ENCODE measurements at places on chromosomes 16 and 17.

GRCh38 chr17:55601874-55602364 is 90.7 kb upstream of the SMIM36 start:
- peak; percentile 57 for DNase-seq

DNA sequence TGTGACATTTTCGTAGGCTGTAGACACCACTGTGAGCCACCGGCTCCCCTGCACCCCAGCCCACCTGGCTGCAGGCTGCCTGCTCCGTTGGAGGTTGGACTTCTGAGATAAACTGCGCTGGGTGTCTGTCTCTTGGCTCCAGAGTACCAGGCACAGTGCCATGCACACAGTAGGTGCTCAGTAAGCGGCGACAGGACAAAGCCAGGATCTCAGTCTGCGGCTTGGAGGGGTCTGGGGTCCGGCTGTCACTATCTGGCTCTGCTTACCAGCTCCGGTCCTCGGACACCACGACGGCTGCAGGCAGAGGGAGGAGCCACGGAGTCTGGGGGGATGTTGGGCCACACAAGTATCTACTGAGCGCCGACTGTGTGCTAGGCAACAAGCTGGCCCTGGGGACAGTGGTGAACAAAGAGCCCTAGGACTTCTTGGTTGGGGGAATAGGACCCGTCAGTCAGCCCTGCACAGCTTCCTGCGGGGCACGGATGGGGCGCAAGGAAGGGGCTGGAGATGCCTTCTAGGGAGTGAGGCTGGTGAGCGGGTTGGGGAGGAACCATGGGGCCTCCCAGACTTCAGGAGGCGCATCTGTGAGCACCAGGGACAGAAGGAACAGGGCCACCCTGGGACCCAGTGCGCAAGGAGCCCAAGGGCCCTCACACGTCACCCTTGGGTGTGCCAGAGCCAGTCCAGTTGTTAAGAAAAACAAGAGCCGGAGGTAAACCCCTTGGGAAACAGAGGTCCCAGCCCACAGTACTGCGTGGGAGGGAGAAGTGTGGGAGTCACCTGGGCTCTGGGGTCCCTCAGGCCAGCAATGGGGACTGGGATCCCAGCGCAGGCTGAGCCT is 17.3 kb downstream of the JPH3 start:
- no peak for DNase-seq

GRCh38 chr17:497241-498034 is 144.8 kb upstream of the RPH3AL start:
- DNase-seq, result no peak

DNA sequence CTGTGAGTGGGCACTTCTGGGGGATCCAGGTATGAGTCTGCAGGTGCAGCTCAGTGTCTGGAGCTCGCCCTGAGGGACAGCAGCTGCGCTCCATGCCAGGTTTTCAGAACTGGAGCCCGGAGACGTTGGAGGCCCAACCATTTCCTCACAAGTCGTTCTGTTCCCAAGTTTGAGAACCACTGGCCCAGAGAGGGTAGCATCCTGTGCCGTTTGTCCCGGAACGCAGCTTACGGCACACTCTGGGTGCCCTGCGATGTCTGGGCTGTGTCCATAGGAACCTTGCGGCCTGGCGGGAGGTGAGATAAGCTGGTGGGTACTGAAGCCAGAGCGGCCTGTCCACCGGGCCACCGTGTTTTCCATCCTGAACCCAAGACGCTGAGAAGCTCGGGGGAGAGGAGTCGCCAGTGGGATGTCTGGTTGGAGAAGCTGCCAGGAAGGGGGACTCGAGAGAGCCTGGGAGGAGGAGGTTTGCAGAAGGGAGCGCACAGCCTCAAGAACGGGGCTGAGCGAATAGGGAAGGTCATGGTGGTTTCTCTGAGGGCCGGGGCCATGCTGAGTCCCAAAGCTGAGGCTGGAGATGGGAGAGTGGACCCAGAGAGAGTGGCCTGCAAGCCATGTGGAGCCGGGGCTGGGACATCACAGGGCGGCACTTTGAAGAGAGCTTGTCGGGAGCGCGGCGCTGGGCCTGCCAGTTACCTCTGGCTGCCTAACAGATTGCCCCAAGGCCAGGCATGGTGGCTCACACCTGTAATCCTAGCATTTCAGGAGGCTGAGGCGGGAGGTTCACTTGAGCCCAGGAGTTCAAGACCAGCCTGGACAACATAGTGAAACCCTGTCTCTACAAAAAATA is 211.0 kb upstream of the GSE1 start:
- DNase-seq, result no peak

- DNase-seq, result peak; percentile 56
These were observed 21.1 kb downstream of the NPTX1 start for GRCh38 chr17:80455336-80455710.

DNA sequence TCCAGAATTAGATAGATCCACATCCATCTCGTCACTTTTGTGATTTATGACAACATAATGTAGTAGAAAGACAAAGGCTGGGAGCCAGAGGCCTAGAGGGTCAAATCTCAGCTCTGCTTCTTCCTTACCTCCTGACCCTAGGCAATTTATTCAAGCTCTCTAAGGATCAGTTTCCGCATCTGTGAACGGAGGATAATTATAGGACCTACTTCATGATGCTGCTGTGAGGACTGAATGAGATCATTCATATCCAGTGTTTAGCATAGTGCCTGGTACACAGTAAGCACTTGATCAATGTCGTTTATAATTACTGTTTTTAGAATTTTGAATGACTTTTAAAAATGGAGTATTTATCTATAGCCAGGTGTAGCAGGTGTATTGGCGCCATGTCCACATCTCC is 128.4 kb downstream of the SHISA9 start:
- DNase-seq, result no peak

GRCh38 chr17:16329519-16330271 is 23.6 kb downstream of the CENPV start:
- DNase-seq, result peak; percentile 80

DNA sequence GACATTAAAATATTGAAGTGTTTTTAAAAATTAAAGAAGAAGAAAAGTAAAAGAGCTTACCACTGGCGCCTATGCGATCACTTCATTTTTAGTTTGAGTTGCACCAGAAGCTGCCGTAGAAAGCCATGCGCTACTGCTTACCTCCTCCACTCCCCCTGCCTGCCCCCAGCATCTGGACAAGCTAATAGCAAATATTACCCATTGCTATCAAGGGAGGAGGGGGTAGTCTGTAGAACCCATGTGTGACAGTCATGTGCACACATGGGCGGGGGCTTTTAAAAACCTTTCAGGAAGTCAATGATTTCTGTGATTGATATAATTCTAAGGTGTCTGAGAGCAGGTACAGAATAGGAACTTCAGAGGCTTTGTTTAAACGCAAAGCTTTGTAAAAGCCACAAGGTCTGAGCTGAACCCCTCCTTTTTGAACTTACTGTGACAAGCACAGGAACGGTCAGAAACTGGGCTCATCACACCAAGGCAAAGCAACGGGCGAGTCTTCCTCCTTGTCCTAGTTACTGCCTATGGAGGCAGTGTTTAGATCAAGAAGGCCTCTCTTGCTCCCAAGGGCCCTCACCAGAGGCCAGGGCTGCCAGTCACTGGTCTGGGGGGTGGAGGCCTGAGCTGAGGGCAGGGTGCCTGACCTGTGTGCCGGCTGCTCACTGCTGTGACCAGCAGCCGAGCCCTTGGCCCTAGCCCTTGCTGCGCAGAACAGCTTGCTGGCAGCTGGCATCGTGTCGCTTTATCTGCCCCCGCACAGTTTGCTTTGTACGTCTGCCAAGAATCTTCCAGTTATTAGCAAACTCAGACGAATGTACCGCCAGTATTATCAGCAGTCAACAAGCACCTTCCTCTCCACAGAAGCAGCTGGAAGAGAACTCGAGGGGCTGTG is 15.0 kb downstream of the GINS2 start:
- peak; percentile 56 for DNase-seq

DNA sequence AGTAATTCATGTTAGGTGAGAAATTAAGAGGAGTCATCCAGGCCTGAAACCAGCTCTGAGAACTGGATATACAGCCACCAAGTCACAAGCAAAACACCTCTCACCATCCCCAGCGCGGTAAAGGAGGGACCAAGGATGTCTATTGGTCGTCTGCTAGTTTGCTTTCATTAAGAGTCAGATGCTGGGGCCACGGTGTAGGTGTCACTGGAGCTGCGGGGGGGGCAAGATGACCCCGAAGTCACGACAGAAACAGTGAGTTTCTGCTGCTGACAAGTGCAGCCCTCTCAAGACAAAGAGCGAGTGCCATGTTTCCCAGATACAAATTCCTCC is 790 bp downstream of the NCBP3 start:
- DNase-seq, result no peak

DNA sequence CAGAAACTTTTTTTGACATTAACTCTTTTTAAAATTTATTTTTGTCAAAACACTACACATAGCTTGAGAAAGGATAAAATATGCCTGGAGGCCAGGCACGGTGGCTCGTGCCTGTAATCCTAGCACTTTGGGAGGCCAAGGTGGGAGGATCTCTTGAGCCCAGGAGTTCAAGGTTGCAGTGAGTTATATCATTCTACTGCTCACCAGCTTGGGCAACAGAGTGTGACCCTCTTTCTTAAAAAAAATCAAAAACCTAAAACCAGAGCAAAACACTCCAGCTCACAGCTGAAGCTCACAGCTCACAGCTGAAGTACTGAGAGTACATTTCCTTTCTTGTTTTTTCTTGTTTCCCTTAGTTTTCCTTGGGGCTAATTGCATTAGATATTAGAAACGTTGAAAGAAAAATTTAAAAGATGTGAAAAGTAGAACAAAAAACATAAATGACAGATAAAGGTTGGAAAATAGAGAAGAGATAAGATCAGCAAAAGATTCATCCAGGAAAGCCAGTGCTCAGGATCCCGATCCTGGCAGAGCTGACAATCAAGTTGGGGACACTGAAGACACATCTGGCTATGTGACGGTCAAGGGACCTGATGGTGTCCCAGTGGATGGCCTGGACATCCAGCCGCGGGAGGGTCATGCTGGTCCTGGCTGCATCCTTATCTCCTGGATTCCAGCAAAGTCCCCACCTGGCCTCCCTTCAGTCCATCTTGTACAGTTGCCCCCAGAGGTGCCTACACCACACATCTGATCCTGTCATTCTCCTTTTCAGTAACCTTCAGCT is 9.8 kb downstream of the CHST6 start:
- DNase-seq, result no peak

DNA sequence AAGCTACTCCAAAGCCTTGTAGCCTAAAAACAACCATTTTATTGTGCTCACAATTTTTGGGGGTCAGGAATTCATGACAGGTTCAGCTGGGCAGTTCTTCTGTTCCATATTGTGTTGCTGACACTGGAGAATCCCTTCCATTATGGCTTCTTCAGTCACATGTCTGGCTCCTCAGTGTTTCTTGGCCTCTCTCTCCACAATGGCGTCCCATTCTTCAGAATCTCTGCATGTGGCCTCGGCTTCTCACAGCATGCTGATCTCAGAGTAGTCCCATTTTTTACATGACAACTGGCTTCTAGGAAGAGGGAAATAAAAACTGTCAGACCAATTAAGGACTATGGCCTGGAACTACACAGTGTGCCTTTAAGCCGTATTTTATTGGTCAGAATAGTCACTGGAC is 49.7 kb downstream of the NF1 start:
- DNase-seq, result no peak

DNA sequence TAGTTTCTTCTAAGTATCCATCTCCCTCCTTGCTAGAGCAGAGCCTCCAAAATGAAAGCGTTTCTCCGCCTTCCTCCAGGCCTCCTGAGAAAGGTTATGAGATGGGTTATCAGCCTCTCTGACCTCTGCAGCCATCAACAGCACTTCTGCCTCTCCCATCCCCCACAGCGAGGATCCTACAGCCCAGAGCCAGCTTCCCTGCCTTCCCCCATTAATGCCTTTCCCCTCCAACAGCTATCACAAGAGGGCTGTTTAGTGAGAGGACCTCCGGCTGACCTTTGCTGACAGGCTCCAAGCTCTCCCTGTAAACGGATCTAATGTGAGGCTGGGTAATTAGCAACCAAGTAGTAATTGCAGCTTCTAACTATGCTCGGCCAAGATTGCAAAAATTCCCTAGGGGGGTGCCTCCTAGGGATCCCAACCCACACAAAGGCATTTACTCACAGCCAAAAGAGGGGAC is 55.8 kb downstream of the ZFHX3 start:
- DNase-seq, result no peak

DNA sequence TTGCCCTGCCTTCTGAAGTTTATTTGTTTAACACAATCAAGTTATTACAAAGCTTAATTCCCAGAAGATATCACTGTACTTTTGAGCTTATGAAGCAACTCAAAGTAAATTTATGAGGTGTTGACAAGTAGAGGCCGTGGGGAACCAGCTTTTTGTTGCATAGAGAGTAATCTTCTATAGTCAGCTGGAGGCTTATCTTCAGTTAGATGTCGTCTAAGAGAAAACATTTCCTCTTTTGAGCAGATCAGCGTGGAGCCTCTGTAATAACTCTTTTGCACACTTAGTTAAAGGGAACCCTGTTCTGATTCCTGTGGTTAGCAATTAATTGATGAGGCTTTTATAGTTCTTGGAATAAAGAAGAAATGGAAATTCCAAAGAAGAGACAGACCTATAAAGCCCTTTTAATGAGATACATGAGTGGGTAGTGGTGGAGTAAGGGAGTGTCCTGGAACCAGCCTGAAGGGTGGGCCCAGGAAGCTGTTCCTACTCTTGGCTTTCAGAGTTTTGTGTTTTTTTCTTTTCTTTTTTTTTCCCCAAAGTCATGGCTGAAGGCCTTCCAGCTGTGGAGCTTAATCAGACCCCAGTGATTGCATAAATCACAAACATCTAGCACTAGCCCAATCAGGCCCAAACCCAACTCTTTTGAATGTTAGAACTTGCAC is 28.9 kb upstream of the MAP3K14 start:
- no peak for DNase-seq

GRCh38 chr16:26493751-26494150 is 573.0 kb upstream of the C16orf82 start:
- DNase-seq, result no peak

GRCh38 chr17:31834448-31834847 is 24.6 kb downstream of the COPRS start:
- DNase-seq, result no peak

DNA sequence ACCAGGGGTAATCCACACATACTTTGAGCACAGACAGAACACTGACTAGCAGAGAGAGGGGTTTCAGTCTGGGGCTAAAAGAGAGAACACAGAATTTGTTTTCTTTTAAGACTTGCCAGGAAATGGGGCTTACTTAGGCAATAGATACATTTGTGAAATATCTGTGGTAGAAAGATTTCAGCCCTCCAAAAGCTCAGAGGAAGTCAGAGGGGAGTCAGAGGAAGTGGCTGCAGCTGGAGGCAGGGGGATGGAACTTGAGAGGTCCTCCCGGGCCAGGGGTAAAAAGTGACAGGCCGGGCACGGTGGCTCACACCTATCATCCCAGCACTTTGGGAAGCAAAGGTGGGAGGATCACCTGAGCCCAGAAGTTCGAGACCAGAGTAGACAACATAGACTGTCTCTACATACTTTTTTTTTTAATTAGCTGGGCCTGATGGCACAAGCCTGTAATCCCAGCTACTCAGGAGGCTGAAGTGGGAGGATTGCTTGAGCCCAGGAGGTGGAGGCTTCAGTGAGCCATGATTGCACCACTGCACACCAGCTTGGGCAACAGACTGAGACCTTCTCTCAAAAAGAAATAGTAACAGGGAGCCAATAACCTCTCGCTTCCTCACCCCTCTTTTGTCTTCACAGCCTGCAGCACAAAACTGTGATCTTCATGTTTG is 49.9 kb downstream of the NLRC5 start:
- DNase-seq, result no peak

GRCh38 chr17:71011391-71011790 is 842.1 kb downstream of the KCNJ2 start:
- no peak for DNase-seq

Data from MCF 10A (cell line).